Stimulated activated CD4-positive, alpha-beta T cell treated with anti-CD3 and anti-CD28 coated beads, Interleukin-15, amount 100 ng/mL, for 1 hour (primary cell): ENCODE measurements at places on chromosomes 13 and 19.

DNA sequence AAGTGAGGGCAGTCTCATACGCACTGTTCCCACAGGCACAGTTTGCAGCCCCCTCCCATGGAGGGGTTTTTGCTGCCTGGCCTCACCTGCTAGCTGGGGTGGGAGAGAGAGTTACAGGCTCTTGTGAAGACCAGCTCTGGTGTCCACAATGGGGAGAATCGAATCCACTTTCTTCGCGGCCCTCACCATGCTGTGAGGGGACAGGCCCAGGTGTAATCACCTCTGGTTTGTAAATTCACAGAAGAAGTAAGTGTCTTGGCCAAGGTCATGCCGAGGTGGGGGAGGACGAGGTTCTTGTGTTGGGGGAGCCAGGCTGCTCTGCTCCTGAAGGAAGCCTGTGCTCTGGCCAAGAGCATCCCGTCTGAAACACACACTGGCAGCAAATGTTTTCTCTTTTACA lies 39.5 kb downstream of the TEX29 start:
- no peak for DNase-seq

GRCh38 chr19:50906217-50906616 lies 5.0 kb downstream of the KLK4 start:
- DNase-seq = peak; percentile 21

GRCh38 chr19:17889609-17890214 lies 18.0 kb downstream of the SLC5A5 start:
- no peak for DNase-seq

GRCh38 chr19:30064348-30064699 lies 122.3 kb downstream of the URI1 start:
- DNase-seq = no peak
